ENCODE measurements at places on chromosomes 1 and 21.

- DNase-seq, result no peak
These were observed 20.9 kb downstream of the POFUT2 start for GRCh38 chr21:45266518-45267389.

DNA sequence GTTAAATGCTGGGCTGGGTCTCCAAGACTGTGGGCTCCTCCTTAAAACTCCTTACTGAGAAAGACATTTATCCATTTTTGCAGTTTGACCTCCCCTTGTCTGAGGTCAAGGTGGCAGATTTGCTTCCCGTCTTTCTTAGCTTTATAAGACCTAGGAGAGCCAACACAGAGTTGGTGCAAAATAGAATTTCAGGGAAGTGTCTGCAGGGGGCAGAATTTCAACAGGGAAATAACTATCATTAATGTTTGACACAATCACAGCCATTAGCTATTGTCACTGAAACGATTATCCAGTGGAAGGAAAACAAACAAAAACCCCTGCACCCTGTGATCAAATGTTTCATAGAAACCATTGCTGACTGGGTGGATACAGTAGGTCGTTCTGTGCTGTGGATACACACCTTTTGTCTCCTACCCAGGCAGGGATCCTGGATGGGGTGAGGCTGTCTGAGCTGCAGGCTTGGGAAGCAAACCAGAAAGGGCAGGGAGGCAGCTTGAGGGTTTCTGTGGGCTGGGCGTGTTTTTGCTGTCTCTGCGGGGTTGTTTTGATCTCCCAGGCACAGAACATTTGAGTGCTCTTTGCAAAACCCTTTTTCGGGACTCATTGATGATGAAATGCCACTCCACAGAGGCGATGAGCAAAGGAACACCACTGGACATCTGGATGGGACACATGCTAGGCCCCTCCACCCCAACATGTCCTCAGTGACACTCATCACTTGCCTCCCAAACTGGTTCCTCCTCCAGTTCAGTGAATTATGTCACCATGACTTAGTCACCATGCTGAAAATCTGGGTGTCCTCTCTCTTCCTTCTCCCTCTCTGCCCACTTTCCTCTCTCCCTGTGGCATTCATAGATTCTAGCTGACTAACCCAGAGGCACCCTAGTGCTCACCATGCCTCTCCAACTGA lies 94.2 kb upstream of the SERBP1 start:
- DNase-seq, result peak; percentile 92

GRCh38 chr1:18618546-18619466 lies 11.8 kb upstream of the PAX7 start:
- no peak for DNase-seq

DNA sequence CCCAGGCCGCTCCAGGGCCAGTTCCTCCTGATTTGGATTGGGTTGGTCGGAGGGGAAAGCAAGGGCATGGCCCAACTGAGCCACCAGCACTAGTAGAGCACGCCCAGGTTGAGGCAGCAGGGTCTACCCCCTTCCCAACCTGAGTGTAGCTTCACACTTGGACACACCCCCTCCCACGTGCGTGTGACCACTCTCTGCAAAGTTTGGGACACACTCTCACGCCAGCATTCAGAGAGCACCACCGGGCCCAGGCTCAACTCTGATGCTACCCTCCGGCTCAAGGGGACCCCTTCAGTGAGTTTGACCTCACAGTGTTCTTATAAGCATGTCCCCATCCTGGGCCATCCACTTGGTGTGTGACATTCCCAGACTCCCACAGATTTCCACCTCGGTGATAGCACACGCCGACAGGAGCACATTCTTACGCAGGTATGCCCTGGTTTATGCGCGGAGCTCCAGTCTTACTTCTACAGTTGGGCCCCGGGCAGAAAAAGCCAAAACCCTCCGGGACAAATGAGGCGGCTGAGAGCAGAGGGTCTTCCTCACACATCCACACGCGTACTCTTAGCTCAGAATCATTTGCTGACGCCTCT lies 3.0 kb upstream of the DMRTA2 start:
- DNase-seq, result no peak

DNA sequence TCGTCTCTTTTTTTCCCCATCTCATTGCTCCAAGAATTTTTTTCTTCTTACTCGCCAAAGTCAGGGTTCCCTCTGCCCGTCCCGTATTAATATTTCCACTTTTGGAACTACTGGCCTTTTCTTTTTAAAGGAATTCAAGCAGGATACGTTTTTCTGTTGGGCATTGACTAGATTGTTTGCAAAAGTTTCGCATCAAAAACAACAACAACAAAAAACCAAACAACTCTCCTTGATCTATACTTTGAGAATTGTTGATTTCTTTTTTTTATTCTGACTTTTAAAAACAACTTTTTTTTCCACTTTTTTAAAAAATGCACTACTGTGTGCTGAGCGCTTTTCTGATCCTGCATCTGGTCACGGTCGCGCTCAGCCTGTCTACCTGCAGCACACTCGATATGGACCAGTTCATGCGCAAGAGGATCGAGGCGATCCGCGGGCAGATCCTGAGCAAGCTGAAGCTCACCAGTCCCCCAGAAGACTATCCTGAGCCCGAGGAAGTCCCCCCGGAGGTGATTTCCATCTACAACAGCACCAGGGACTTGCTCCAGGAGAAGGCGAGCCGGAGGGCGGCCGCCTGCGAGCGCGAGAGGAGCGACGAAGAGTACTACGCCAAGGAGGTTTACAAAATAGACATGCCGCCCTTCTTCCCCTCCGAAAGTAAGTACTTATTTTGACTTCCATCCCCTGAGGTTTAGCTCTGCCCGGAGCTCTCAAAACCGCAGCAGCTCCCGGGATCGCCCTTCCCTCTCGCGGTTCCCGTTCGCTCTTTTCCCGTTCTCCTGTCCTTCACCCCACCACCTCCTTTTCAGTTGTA lies 1.5 kb downstream of the TGFB2 start:
- no peak for DNase-seq

DNA sequence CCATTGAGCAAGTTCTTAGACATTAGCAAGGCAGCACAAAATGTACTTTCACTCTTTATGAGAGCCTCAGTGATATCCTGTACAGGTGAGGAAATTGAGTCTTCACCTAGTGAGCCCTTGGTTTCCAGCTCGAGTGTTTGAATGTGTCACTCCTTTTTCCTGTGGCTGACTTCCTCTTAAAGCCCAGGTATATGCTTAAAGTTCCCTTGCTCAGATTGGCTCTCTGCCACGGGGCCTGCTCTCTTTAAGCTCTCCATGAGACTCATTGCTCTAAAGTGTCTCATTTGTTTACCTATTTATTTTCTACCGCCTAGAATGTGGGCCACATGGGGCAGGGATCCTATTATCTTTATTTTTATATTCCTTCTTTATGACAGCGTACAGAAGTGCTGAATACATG lies 324.9 kb downstream of the SIPA1L2 start:
- peak; percentile 24 for DNase-seq

GRCh38 chr1:75668813-75669212 lies 55.7 kb upstream of the ACADM start:
- no peak for DNase-seq

- DNase-seq, result no peak
These were observed at the start of gene CD1C for GRCh38 chr1:158289811-158290210. CD1C (plus strand) TSS chr1:158289923; CDS start chr1:158290065, 142 bp downstream.

DNA sequence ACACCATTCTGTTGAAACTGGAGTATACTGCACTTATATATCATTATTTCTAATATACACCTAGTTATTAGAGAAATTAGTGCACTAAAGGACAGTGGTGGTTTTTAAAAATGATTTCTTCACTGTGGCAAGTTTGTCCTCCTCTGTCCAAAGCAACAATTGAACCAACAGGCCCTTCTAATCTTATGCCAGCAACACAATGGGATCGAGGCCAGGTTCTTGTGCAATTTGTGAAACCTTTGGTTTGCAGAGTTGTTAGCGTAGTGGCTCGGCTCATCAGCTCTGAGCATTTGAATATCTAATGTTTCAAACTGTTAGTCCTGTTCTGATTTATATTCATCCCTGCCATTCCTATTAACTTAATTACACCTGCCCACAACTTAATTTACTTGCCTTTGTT lies 9.9 kb upstream of the LRRC39 start:
- DNase-seq, result no peak

DNA sequence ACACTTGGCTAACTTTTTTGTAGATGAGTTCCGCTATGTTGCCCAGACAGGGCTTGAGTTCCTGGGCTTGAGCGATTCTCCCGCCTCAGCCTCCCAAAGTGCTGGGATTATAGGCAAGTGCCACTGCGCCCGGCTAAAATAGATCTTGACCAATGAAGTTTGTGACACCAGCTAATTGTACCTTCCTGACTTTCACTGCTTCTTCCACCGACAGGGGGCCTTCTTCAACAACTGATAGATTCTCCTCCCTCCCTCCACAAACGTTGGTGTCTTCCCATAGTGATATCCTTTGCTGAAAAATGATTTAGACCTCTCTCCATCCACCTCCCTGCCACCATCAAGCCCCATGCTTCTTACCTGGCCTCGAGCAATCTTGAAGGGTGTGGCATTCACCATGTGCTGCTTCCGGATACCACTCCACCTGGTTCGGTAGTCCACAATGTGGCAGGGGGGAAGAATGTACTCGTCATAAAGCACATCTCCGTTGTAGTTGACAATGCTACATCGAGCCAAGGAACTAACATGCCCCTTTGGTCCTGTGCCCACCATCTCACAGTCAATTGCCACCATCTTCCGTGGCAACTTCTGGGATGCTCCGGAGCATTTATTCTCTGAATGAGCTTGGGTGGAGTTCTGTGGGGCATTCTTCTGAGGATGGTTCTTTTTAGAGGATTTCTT lies 1.6 kb upstream of the METTL25B start:
- DNase-seq, result peak; percentile 43

GRCh38 chr1:18926315-18927081 lies 24.1 kb upstream of the ALDH4A1 start:
- no peak for DNase-seq

GRCh38 chr1:18132022-18132710 lies 24.6 kb downstream of the IGSF21 start:
- DNase-seq, result no peak

GRCh38 chr1:237170149-237170548 lies 128.2 kb downstream of the RYR2 start:
- DNase-seq, result no peak

DNA sequence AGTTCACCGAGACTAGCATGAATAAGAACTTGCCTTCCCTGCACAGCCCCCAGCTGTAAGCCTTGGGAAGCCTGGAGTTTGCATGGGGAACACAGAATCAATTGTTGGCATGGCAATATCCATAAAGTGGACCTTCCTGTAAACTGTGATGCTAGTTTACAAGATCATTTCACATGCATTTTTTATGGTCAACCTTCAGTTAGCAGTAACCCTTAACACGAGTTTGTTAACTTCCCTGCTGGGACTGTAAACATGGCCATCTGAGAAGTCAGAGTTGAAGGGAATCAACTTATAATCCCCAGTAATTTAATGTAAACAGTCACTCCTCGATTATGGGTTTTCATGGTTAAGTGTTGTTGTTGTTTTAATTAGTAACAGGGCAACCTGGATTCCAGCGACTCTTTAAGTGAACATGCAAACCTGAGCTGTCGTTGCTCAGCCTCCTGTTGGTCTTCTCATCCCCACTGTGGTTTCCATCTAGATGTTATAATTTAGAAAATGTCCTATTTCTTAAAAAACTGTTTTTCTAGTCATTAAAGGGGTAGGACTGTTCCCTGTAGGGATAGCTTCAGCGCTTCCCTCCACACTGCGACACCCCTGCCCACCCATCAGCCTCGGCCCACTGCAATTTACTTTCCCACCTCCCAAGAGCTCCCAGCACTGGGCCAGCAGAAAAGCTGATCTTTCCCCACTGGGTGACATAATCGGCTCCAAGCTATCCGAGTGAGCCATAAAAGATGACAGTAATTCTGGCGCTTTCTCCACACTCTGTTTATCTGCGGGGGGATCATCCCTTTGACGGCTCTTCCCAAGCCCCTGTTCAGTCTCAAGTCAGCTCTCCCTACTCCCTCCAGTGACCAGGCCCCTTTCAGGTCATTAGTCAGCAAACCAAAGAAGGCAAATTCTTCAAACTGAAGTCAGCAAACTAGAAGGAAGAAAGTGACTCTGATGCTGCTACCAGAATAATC lies 107.6 kb upstream of the IPO9 start:
- no peak for DNase-seq
